Kidney epithelial cell (primary cell): ENCODE measurements at places on chromosomes 3 and 15. TPM values are rescaled to one million over a fixed set of nuclear protein-coding genes. Genes with fewer than 3 reads are reported as not detected.

CACNA2D2 gene
- total RNA-seq: 0.21 and 0.55 TPM in 2 replicates

GRCh38 chr3:2870724-2871333 lies 239.3 kb downstream of the IL5RA start:
- DNase-seq: no peak

DNA sequence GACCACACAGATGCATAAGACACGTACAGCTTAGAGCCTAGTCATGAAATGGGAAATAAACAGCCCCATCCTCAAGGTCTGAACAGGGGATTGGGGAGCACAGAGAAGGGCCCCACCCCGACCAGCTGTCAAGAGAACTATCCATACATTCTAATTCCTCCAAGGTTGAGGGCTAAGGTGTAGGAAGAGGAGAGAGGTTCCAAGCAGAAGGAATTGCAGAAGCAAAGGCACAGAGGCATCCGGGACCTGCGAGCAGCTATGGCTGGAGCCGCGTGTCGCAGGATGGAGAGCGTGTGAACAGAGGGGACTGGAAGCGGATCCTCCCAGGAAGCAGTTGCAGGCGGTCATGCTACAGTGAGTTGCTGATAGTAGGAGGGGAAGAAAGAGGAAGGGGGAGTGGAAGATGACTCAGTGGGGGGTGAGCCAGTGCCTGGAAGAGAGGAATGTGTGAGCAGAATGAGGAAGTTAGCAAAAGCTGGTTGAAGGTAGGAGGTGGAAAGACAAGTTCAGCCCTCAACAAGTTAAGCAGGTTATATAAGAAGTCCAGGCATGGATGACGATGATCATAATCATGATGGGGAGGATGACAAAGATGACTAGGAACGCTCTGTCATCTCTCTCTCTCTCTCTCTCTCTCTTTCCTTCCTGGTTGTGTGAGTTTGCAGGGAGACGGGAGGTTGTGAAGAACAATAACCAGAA lies 89.7 kb downstream of the LIPC start:
- DNase-seq: peak; percentile 96

DNA sequence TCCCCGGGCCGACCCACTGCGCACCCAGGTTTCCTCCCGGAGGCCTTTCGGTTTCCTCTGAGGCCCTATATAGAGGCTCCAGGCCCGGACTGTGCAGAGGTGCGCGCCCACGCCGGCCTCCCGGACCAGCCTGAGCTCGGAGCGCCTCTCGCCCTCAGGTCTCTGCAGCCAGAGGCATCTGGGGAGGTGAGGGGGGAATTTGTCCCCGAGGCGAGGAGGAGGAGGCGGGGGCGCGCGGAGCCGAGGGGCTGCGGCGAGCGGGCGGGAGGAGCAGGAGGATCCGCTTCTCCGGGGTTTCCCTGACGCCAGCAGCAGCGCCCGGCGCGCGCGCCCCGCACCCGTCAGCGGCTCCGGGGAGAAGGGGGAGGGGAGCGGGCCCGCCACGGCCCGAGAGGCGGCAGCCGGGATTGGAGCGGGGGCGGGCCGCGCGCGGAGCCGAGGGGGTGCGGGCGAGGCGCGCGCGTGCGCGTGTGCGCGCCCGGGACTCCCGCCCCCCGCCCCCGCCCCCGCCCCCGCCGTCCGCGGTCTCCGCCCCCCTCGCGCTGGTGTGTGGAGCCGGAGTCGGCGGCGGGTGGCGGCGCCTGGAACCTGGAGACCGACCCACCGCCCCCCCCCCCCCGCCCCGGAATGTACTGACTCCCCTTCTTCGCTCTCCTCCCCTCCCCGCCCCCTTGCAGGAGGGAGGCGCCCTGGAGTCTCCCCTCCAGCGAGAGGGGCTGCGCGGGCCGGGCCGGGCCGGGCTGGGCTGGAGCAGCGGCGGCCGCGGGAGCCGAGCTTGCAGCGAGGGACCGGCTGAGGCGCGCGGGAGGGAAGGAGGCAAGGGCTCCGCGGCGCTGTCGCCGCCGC lies at the start of gene NEO1:
Gene NEO1, plus strand, starts transcription at position 657 of the 846 bp plus-strand sequence. CDS start 213 bp downstream, outside the sequence.
- no peak for DNase-seq

DNA sequence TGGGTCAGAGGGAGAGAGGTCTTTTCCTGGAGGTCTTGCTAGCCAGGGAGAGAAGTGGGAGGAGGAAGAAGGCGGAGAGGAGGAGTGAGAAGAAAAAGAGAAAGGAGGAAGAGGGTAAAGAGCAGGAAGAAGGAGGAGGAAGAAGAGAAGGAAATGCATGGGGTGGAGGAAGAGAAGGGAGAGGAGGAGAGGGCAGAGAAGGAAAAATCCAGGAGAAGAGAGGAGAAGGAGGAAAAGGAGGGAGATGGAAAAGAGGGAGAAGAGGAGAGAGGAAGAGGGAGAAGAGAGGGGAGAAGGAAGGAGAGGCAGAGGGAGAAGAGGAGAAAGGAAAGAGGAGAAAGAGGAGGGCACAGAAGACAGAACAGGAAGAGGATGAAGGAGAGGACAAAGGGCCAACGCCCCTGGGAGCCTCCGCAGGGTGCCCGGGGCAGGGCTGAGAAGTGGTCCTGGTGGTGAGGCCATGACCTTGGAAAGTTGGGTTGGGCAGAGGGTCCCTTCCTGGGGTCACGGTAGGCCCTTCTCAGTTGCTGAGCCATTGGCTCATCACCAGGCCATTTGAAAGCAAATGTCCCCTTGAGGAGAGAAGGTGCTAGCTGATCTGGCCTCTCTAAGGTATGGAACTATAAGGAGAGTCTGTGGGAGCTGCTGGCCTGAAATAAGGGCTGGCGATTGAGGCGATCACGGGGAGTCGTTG lies 1.2 kb upstream of the SEMA3F start:
- DNase-seq: no peak

GRCh38 chr3:45987368-45988291 lies 8.0 kb downstream of the FYCO1 start:
- no peak for DNase-seq

- DNase-seq: no peak
Observed at GRCh38 chr15:31234815-31235214, 91.8 kb upstream of the KLF13 start.

DNA sequence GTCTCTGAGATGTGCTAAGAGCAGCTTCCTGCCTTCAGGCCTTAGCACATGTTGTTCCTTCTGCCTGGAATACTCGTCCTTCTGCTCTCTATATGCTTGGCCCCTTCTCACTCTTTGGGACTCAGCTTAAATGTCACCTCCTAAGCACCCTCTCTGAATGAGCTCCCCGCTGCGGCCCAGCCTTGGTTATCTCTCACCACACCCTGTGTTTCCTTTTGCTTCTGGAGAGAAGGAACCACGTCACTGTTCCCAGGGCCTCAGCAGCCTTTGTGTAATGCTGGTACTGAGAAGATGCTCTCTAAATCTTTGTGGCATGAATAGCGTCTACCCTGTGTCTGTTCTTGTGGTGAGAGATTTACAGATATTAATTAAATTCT lies 2.2 kb downstream of the FAH start:
- DNase-seq: no peak

DNA sequence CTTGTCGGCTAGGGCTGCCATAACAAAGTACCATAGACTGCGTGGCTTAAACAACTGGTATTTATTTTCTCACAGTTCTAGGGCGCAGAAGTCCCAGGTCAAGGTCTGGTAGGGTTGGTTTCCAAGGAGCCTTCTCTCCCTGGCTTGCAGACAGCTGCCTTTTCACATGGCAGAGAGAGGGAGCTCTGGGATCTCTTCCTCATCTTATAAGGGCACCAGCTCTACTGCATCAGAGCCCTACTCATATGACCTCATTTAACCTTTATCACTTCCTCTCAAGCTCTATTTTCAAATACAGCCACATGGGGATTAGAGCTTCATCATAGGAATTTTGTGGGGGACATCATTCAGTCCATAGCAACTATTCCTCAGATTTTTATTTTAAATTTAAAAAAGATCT lies 17.6 kb upstream of the PAQR9 start:
- DNase-seq: no peak

GRCh38 chr15:92653836-92654539 lies 1.6 kb downstream of the FAM174B start:
- no peak for DNase-seq

- no peak for DNase-seq
Observed at GRCh38 chr3:9468460-9468859, 71.0 kb downstream of the SETD5 start.

DNA sequence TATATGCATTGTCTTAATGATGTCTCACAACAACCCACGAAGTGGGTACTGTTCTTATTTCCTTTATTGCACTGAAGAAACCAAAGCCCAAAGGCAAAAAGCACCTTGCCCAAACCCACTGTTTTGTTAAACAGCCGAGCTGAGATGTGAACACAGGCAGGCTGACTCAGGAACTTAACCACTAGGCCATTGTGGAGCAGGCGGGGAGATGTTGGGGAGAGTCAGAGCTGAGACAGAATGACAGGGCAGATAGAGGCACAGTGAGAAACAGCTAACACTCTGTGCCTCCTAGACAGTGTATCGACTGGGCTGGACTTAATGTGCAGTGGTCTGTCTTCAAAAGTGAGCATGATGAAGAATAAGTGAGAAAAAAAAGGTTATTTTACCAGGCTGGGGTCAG lies 56.5 kb downstream of the RPLP1 start:
- no peak for DNase-seq
